ENCODE measurements at places on chromosomes 3 and 15.

DNA sequence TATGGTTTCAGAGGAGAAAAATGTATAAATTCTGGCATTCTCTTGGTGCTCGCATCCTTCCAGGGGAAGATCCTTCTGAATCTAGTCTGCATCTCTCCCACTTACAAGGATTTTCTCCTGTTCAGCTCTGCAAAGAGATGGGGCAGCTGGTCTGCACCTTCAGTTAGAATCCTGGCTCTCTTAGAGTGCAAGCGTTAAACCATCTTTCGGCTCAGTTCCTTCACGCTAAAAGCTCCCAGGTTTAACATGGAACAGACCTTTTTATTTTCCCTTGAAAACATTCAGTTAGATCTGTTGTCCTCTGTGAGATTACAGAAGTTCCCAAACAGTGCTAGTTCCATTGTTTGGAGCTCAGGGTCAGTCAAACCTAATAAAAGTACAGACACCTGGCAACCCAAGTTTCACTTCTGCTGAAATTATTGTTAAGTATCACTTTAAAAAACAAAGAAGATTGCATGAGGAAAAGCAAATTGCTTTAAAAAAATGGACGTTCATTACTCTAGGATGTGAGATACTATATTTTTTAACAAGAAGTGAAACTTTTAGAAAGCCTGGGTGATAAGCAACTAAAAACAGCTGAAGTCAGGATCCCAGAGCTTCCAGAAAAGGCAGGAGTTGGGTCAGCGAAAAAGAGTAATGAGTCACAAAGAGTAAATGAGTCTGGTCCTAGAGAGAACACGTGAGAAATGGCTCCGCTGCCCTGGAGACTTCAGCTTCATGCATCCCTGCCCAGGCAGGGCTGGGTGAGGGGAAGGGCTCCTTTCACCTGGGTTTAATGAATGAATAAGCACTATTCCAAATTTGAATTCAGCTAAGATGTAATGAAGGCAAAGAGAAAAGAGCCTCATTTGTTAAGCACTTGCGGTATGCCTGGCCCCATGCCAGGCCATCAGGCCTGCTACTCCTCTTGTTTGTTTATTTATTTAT is 63.3 kb downstream of the ABTB1 start:
- peak; percentile 82 for DNase-seq

DNA sequence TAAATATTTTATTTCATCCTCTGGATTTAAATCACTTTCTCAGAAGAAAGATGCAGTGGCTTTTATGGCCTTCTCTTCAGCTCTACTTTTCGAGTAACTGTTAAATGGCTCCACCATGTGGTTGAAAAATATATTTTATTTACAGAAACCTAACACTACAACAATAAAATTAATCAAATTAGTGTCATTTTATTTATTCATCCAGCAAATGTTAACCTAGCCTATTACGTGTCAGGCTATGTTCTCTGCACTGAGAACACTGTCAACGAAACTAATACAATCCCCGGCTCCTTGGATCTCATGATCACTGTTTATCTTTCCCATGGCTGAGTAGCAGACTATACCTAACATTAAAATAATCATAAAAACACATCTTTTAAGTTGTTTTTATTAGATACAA is 148.0 kb upstream of the OSTN start:
- peak; percentile 56 for DNase-seq

GRCh38 chr3:114057011-114057347 is 442 bp downstream of the QTRT2 start:
- DNase-seq: no peak

GRCh38 chr3:194100856-194101390 is 35.0 kb upstream of the HES1 start:
- no peak for DNase-seq

- DNase-seq: no peak
Measured at GRCh38 chr3:130907966-130908365, 14.1 kb downstream of the ATP2C1 start.

GRCh38 chr3:40116478-40117177 is 192.9 kb upstream of the EIF1B start:
- DNase-seq: no peak

DNA sequence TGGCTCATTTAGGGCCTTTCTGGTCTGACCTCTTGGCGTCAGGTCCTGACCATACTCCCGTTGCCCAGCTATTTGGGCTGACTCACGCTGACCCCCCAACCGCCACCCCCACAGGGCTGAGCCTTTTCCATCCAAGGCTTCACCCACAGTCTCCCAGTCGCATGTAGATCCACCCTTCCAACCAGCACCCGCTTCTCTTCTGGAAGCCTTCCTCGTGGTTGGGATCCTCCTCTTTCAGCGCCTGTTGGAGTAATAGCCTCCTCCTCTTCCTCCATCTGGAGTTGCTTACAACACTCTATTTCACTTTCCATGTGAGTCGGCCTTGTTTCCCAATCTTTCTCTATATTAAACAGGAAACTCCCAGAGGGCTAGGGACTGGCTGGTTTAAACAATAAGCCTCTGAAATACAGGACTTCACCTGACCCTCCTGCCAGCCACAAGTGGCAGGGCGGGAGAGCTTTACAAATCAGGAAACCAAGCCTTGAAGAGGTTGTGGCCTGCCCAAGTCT is 2.1 kb upstream of the ALAS1 start:
- no peak for DNase-seq

DNA sequence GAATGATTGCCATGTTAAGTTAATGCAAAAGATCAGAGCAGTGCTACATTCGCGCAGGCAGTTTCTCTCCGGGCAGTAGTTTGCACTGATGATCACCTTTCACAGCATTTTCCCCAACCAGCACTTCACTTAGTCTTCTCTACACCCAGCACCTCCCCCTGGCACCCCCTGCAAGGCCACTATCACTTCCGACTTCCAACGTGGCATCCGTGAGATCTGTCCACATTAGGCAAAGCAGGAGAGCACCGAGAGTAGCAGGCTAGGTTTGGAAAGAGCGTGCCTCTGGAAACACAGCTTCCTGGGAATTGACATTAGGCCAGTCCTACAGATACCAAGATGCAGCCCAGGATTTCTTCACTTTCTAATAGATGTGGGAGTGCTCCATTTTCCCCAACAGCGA is 180.2 kb upstream of the CDIN1 start:
- DNase-seq: no peak

- DNase-seq: no peak
Measured at GRCh38 chr3:135090020-135090717, 295.1 kb downstream of the EPHB1 start.

DNA sequence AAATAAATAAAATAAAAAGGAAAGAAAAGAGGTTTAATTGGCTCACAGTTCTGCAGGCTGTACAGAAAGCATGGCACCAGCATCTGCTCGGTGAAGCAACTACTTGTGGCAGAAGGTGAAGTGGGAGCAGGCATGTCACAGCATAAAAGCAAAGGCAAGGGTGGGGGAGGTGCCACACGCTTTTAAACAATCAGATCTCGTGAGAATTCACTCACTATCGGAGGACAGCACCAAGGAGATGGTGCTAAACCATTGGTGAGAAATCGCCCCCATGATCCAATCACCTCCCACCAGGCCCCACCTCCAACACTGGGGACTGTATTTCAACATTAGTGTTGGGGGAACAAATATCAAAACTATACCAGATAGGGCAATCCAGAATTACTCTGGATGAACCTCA is 15.3 kb downstream of the SCG3 start:
- no peak for DNase-seq

DNA sequence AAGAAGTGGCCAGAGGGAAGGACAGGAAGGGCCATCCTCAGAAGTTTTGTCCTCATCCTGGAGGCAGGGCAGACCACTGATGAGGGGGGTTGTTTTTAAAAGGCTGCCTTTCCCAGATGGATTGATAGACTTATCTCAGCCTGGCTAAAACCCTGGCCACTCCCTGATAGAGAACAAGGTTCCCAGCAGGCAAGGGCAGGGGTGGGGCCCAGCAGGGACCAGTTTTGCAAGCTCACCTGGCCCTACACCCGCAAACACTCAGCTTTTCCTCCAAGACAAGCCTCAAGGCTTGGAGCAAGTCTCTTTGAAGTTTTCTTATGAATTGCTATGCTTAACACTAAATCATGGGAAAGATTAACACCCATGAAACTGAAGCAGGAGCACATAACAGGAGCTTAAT is 9.1 kb downstream of the LIPC start:
- DNase-seq: no peak

DNA sequence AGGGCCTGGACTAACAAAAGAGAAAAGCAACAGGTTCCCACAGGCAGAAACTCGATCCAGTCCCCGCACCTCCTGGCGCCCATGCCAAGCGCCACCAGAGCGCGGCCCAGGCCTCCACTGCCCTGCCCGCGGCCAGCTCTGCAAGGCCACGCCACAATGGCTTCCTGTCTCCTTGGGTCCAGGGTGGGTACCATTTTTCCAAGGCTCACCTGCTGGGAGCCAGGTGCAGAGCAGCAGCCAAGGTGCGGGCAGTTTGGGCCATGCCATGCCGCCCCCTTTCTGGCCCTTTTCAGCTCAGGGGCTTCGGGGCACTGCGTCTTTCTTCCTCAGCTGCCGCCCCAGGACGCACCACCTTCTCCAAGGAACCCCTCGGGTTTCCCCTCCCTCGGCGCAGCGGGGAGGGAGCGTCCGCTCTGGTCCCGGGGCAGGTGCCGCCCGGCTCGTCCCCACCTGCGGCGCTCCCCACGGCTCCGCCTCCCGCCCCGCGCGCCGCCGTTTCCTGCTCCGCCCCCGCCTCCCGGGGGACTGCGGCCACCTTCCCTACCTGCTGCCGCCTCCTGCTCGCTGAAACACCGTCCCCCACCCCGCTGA is at the start of gene ILDR1:
TSS of gene ILDR1 (minus strand) at position 437 of the 591 bp plus-strand sequence. CDS start at position 267, 170 bp downstream.
- peak; percentile 33 for DNase-seq

GRCh38 chr3:138933981-138934691 is 12.8 kb downstream of the FOXL2 start:
- no peak for DNase-seq

DNA sequence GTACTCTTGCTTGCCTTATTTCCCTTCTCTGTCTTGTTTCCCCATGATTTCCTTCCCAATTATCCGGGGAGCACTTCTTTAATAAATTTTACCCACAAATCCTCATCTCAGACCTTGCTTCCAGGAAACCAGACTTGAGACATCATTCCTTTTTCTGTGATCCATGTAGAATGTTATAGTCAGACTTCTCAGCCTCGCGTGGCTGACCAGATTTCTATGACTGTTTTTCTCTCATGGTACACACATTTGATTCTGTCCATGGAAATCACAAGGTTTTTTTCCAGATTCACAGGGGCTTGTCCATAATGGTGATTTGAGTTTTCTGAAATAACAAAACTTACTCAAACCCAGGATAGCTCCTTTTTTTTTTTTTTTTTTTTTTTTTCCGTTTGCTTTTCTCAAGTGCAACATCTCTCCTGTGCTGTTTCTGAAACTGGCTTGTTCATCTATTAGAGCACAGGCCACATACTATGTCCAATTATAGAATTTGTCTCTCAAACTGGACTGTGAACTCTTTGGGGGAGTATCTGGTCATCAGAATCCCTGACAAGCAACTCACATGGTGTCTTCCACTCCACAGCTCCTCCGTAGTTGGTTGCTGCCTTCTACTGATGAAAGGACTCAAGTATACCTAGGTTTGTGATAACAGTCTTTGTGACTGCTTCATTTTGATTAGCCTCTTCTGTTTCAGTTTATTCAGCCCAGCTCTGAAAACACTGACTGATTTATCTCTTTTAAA is 50.8 kb downstream of the RBMS3 start:
- no peak for DNase-seq

GRCh38 chr3:40504636-40505430 is 1.0 kb upstream of the ZNF620 start:
- DNase-seq: no peak

All from NAMALWA (cell line).